ENCODE measurements at places on chromosomes 6 and 20.

- DNase-seq, result no peak
Observed at GRCh38 chr6:132194529-132194928, 206.7 kb downstream of the MOXD1 start.

- DNase-seq, result peak; percentile 8
Observed at GRCh38 chr6:74780831-74781230, 425.0 kb downstream of the COL12A1 start.

DNA sequence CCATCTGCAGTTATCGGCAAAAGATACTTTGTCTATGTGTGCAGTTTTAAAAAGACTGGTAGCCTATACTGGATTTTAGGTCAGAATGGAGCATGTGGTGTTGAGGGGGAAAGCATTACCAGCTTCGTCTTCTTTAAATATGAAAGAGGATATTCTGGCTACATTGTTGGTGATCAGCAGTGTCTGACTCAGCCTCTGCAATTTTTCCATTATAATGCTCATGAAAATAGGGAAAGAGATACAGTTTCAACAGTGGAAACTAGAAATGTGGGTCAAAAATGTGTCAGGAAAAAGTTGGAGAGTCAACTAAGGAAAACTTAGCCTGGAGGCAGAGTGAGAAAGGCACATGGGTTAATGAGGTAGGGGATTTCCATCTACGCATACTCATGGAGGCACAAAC, 45.2 kb downstream of the HDGFL1 start:
- DNase-seq, result peak; percentile 34

GRCh38 chr20:41956338-41957074, 338.3 kb upstream of the CHD6 start:
- no peak for DNase-seq

DNA sequence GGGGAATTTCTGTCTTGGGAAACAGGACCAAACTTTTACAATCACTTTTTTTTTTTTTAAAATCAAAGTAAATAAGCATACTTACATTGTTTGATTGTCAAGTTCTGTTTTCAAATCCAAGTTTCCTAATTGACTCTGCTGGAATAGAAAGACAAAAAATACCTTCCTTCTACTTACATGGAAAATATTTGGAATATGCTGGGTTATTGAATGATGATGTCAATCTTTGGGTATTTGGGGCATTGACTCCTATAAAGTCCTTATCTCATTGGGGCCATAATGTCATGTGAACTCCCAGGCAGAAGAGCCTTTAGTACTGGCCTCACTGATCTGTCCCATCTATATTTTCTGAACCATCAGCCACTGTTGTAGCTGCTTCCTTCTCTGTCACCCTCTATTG, 122.6 kb upstream of the NOX3 start:
- DNase-seq, result no peak

- DNase-seq, result no peak
Observed at GRCh38 chr20:1800180-1800579, 95.0 kb upstream of the SIRPA start.

GRCh38 chr20:39756369-39756768, 794.2 kb downstream of the DHX35 start:
- no peak for DNase-seq

GRCh38 chr20:18740726-18741125, 72.9 kb upstream of the SCP2D1 start:
- DNase-seq, result no peak

GRCh38 chr6:106227612-106228507, 97.7 kb downstream of the ATG5 start:
- DNase-seq, result no peak

DNA sequence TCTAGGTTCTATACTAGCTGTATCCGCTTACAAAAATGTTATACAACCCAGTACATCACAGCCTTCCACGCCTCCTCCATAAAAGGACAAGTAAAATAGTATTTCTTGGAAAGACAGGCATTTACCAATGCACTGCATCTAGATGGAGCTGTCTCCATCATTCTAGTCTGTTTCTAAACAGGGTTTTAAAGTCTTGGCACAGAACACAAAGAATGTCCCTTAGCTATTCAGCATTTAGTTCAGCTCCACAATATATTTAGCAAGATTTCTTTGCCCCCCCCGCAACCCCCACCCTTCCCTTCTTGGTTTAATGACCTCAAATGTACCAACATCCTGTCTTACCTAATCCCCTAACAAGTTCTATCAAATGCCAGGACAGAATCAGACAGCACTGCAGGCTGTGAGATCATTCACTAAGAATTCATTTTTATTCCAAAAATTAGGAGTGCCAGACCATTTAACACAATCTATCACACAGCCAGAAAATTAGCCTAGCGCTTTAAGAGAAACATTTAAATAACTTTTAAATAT, 198.6 kb downstream of the BACH2 start:
- DNase-seq, result peak; percentile 77

DNA sequence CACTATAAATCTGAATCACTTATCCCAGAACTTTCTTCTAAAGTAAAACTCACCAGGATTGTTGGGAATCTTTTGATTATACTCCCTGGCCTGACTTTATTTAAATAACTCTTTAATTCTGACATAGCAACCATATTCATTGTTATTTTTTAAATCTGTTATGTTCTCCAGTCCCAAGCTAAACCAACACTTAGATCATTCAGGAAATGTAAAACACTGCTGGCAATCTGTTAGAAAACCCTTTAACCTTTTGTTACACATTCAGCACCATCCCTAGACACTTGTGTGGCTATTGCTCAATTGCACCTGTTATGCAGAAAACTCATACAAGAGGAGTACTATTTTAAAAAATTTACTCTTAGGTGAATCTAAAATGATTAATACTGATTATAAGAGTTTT, 101.8 kb upstream of the NHSL1 start:
- DNase-seq, result peak; percentile 45

Measured in adipocyte (in vitro differentiated cells).